ENCODE measurements at places on chromosomes 11 and 22. TPM values are rescaled to one million over a fixed set of nuclear protein-coding genes. Genes with fewer than 3 reads are reported as not detected.

DNA sequence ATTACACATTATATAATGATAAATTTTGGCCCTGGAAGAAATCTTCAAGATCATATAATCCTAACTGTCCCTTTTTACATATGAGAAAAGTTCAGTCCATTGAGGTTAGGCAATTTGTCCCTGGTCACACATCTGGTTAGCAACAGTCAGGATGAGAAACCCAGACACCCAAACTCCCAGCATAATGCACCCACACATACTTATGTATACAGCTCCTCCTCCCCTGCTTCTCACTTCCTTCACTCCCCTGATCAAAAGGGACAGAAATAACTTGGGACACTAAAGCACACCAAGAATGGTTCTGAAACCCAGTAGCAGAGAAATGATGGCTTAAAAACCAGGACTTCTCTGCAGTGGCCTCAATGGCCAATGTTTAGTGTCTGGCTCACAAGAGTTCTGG is 11.1 kb downstream of the NUMA1 start:
- no peaks in the 10 kb centered on the region for H3K36me3 ChIP-seq
- no peak for DNase-seq
- peak overlapping the region; percentile 34 for H3K27ac ChIP-seq
- H3K27me3 ChIP-seq: no peaks in the 10 kb centered on the region
- peaks cover 8% of the 10 kb centered on the region for H3K4me1 ChIP-seq
- H3K4me3 ChIP-seq: no peak overlapping the region

The SDHD gene
- 85.9 TPM for total RNA-seq

The TMEM132A gene
- 25.4 TPM for total RNA-seq

DNA sequence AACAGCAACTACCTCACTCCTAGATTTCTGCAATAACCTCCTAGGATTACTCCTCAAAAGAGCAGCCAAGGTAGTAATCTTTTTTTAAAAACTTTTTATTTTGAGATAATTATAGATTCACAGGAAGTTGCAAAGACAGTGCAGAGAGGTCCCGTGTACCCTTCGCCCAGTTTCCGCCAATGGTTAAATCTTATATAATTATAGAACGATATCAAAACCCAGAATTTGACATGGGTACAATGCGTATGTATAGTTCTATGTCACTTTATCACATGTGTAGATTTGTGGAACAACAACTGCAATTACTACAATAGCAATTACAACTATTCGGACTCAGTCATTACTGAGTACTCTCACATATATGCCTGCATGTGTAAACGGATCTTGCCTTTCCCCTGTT is 94.8 kb upstream of the APOA1 start:
- H3K27me3 ChIP-seq: no peaks in the 10 kb centered on the region
- no peaks in the 10 kb centered on the region for H3K36me3 ChIP-seq
- H3K4me3 ChIP-seq: no peak overlapping the region
- no peak for DNase-seq
- H3K4me1 ChIP-seq: no peaks in the 10 kb centered on the region

DNA sequence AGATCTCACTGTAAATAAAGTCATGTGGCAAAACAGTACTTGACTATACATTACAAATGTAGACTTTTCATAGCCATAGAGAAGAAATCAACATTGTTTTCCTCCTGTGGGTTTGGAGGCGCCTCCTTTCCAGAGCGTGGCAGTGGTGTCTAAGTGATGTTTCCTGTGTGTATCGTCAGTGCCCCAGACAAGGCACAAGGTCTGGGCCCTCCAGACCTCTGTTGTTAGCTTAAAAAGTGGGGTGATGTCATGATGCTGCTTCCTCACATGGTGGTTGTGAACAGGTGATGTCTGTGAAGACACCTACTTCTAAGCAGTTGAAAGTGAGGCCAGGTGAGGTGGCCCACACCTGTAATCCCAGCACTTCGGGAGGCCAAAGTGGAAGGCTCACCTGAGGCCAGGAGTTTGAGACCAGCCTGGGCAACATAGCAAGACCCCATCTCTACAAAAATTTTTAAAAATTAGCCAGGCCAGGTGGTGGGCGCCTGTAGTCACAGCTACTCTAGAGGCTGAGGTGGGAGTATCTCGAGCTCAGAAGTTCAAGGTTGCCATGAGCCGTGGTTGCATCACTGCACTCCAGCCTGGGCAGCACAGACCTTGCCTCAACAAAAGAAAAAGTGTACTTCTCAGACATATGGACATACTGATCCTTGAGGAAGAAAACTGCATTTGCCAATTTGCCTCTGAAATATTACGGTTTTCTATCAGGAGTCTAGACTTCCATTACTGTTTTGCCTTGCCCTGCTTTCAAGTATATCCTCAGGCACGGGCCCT is 15.7 kb downstream of the NUP50 start:
- no peak overlapping the region for H3K4me3 ChIP-seq
- peaks cover 9% of the 10 kb centered on the region for H3K4me1 ChIP-seq
- H3K27ac ChIP-seq: no peak overlapping the region
- no peak for DNase-seq
- no peaks in the 10 kb centered on the region for H3K27me3 ChIP-seq

DNA sequence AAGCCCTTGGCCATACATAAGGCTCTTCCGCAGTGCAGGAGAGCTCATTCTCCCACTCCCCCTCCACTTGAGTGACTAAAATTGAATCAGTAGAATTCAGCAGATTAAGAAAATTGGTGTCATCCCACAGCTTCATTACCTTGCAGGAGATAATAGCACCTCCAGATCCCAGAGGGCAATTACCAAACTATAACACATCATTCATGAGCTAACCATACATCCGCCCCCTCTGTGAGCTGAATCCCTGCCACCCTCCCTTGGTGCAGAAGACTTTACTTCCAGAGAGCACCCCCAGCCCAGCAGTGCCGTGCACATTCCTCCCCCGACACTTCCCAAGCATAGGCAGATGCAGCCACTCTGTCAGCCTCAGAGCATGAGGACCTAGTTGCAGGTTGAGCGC is 496.5 kb upstream of the B3GAT1 start:
- DNase-seq: no peak
- no peaks in the 10 kb centered on the region for H3K27me3 ChIP-seq
- no peak overlapping the region for H3K27ac ChIP-seq
- H3K4me3 ChIP-seq: no peak overlapping the region
- no peaks in the 10 kb centered on the region for H3K36me3 ChIP-seq
- H3K4me1 ChIP-seq: no peaks in the 10 kb centered on the region

GRCh38 chr11:2698386-2699184 is 1.2 kb downstream of the KCNQ1OT1 start:
- no peak overlapping the region for H3K27ac ChIP-seq
- no peak for DNase-seq
- no peaks in the 10 kb centered on the region for H3K27me3 ChIP-seq
- H3K4me1 ChIP-seq: peaks cover 8% of the 10 kb centered on the region
- peak overlapping the region; percentile 81 for H3K4me3 ChIP-seq

The PLAAT5 gene
- 7.4 TPM for total RNA-seq

GRCh38 chr11:67492801-67493547 is 10.1 kb downstream of the AIP start:
- no peak overlapping the region for H3K27ac ChIP-seq
- no peak overlapping the region for H3K4me3 ChIP-seq
- H3K27me3 ChIP-seq: no peaks in the 10 kb centered on the region
- no peak for DNase-seq
- H3K4me1 ChIP-seq: no peaks in the 10 kb centered on the region
- no peaks in the 10 kb centered on the region for H3K36me3 ChIP-seq

GRCh38 chr11:111982019-111982464 is 43.2 kb upstream of the DLAT start:
- H3K27me3 ChIP-seq: no peaks in the 10 kb centered on the region
- DNase-seq: peak; percentile 52
- no peaks in the 10 kb centered on the region for H3K4me1 ChIP-seq
- no peaks in the 10 kb centered on the region for H3K36me3 ChIP-seq
- no peak overlapping the region for H3K27ac ChIP-seq

DNA sequence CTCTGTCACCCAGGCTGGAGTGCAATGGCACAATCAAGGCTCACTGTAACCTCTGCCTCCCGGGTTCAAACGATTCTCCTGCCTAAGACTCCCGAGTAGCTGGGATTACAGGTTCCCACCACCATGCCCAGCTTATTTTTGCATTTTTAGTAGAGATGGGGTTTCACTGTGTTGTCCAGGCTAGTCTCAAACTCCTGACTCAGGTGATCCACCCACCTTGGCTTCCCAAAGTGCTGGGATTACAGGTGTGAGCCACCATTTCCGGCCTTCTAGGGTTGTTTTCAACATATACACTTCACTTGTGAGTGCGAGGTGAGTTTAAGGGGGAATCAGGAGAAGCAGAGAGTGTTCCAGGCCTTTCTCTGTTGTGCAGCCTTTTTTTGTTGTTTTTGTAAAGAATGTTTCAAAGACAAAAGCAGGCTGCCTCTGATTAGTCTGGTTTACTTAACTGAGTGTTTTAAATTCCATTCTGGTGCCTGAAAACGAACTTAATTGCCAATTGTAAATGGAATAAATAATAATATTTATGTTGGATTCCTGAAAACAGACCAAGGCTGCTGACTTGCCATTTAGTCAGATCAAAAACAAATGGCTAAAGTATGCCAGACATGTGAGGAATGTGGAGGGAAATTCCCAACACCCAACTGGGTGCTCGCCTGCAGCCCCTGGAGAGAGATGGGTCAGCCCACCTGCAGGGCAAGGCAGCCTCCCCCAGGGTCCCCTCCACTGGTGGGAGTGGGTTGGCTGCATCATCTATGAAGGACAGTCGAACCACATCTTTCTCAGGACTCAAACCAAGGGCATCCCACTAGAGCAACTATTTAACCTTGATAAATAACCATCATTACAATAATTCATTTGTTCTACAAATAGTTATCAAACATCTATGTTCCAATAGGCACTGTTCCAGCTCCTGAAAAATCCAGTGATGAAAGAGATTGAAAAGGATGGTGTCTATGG is 4.6 kb upstream of the RANGAP1 start:
- no peak overlapping the region for H3K4me3 ChIP-seq
- peaks cover 4% of the 10 kb centered on the region for H3K4me1 ChIP-seq
- H3K36me3 ChIP-seq: no peaks in the 10 kb centered on the region
- no peak for DNase-seq

DNA sequence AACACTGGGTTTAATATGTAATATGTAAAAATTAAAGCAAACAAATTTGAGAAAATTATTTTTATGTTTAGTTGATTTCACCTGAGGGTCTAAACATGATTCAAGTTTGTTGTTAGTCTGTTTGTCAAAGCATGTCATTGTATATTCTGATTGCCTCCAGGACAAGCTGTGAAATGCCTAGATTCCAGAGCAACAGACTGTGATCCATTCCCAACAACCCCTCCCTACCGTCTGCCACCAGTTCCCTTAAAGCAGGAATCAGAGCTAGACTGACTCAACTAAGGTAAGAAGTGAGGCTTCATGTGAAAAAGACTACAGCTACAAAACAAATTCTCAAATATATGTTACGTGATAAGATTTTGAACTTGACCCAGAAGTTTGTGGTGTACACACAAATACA is 304.2 kb downstream of the RAB38 start:
- H3K27ac ChIP-seq: no peak overlapping the region
- no peak overlapping the region for H3K4me3 ChIP-seq
- H3K4me1 ChIP-seq: no peaks in the 10 kb centered on the region

DNA sequence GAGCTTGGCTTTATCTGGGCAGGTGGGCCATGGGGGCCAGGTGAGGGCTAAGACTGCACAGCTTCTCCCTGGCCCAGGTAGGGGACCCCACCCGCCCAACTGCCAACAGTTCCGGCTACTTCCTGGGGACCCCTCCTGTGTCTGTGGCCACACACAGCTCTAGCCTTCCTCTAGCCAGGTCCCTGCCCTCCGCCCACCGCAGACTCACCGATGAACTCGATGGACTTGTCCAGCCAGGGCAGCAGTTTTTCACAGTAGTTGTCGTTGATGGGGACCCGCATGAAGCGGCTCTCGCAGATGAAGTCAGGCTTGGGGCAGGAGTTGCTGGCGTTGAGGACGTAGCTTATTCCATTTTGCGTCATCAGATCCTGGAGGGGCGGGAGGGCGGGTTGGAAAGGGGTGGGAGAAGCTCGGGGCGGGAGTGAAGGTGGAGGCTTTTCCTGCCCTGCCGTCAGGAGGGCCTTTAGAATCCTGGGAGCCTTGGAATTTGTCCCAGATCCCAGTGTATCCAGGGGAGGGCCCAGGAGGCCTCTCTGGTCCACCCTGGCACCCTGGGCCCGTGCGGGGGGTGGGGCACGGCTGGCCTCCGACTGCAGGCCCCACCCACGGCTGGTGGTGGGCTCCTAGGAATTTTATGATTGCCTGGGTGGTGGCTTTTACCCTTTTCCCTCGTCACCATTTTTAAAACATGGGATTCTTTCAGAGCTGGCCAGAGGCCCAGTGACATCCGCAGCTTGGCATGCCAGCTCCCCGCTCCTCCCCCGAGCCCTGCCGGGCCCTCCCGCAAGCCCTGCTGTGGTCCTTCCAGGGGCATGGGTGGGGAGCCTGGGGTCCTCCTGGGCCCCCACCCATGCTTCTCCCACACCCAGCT is 13.9 kb downstream of the DUSP8 start:
- no peak overlapping the region for H3K4me3 ChIP-seq
- no peaks in the 10 kb centered on the region for H3K27me3 ChIP-seq
- H3K27ac ChIP-seq: peak overlapping the region; percentile 51
- peaks cover 6% of the 10 kb centered on the region for H3K4me1 ChIP-seq
- H3K36me3 ChIP-seq: no peaks in the 10 kb centered on the region

DNA sequence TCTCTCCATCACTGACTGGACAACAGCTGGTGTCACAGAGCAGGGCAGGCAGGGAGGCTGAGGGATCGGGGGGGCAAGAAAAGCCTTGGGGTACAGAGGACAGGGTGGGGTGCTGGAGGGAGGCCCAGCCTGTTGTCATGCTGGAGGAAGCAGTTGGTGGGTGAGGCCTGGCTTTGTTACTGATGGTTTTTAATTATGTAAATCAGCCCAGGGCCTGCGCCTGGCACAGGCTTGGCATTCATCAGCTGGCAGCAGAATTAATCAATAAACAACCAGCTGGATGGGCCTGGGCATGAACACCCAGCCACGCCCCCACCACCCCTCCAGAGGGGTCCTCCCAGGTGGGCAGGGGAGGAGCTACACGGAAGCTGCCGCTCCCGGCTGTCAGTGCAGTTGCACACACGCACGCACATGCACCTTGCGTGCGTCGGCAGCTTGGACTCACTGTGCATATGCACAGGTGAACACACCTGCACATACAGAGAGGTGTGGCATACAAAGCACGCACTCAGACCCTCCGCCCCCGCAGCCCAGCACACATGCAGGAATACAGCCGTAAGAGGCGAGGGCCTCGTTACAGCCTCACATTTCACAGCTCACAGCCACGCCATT is 21.3 kb upstream of the ELFN2 start:
- H3K27me3 ChIP-seq: no peaks in the 10 kb centered on the region
- H3K4me3 ChIP-seq: no peak overlapping the region
- no peak for DNase-seq

The OR4C45 gene
- not detected for total RNA-seq

DNA sequence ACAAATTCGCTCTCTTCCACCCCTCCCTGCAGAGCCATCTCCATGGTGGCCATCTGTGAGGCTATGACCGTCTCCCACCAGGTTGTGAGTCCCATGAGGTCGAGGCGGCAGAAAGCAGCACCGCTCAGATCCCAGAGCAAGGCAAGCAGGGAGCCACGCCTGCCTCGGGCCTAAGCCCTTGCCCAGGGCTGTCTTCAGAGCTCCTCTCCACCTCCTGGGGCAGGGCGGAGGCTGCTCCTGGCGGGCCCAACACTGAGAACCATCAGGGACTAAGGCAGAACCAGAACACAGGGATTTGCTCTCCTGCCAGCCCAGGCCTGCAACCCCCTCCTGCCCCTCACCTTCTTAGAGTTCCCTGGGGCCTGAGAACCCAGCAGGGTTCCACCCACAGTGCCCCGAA is 80.9 kb upstream of the WNT11 start:
- no peak for DNase-seq
- H3K27ac ChIP-seq: no peak overlapping the region
- no peaks in the 10 kb centered on the region for H3K4me1 ChIP-seq
- H3K36me3 ChIP-seq: no peaks in the 10 kb centered on the region
- no peaks in the 10 kb centered on the region for H3K27me3 ChIP-seq
